ENCODE measurements at places on chromosomes 12 and 14. TPM values are rescaled to one million over a fixed set of nuclear protein-coding genes. Genes with fewer than 3 reads are reported as not detected.

DNA sequence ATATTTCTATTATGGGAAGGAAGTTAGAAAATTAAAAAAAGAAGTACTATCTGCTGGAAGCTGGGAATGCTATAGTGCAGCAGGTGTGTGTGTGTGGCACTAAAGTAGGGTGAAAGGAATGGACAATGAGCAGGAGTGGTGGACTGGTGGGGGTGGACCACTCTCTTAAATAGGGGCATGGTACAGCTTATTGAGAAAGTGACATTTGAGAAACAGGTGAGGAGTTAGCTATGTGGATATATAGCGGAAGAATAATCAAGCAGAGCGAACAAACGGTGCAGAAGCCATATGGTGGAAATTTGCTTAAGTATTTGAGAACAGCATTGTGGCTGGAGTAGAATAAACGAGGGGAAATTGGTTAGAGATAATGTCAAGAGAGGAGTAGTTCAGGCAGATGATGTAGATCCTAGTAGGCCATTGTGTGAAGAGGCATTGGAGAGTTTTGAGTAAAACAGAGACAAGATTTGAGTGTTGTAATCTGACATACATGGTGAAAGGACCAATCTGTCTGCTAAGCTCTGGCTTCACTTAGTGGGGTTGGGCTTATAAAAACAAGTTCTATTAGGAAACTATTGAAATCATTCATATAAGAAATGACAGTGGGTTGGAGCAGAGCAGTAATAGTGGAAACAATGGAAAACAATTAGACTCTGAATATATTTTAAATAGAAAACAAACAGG is 149.2 kb upstream of the SYT10 start:
- DNase-seq = no peak

GRCh38 chr14:45247427-45247826 is 5.6 kb downstream of the MIS18BP1 start:
- DNase-seq = no peak

DNA sequence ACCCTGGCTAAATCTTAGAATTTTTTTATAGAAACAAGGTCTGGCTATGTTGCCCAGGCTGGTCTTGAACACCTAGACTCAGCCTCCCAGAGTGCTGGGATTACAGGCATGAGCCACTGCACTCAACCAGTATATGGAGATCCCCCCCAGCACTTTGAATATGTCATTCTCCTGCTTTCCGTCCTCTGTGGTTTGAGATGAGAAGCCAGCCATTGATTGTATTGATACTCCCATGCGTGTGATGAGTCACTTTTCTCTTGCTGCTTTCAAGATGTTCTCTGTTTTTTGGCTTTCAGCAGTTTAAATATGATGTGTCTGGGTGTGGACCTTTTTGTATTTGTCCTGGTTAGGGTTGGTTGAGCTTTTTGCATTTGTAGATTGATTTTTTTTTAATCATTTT is 75.2 kb upstream of the DNM1L start:
- no peak for DNase-seq

- DNase-seq = no peak
Measured at GRCh38 chr12:98721204-98721702, 76.2 kb downstream of the APAF1 start.

DNA sequence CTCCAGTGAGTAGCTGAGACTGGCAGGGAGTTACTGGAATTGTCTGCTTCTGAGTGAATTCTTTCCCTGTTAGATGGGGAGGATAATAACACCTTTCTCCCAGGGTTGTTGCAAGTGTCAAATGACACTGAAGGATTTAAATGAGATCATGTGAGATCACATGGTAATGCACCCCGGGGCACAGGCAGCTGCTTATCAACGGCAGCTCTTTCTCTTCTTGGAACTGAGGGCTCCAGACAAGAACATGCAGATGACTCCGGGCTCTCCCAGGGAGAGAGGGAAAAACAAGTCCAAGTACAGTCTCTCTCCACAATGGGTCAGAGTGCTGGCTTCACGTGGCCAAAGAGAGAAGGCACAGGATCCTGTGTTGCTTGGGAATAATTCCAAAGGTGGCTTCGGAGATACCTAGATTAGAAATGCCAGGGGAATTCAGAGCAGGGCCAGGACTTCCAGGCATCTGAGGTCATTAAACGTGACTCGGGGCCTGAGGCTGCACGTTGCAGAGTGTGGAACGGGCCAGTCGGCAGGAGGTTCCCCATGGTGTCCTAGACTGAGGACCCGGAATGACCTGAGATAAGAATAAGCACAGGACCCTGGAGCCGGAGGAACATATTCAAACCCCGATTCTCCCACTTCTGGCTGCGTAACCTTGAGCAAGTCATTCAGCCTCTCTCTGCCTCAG is 109.2 kb downstream of the PRMT8 start:
- DNase-seq = no peak

- no peak for DNase-seq
Measured at GRCh38 chr12:72872996-72873395, 600.8 kb downstream of the TRHDE start.

The SCNN1A gene
- 17.0 TPM for total RNA-seq

The MYBPC1 gene
- total RNA-seq = 2.2 TPM

The SPTB gene
- total RNA-seq = 0.28 TPM

Measured in ovary (tissue), 10 donors.